ENCODE measurements at places on chromosomes 7 and 10. TPM values are rescaled to one million over a fixed set of nuclear protein-coding genes. Genes with fewer than 3 reads are reported as not detected.

DNA sequence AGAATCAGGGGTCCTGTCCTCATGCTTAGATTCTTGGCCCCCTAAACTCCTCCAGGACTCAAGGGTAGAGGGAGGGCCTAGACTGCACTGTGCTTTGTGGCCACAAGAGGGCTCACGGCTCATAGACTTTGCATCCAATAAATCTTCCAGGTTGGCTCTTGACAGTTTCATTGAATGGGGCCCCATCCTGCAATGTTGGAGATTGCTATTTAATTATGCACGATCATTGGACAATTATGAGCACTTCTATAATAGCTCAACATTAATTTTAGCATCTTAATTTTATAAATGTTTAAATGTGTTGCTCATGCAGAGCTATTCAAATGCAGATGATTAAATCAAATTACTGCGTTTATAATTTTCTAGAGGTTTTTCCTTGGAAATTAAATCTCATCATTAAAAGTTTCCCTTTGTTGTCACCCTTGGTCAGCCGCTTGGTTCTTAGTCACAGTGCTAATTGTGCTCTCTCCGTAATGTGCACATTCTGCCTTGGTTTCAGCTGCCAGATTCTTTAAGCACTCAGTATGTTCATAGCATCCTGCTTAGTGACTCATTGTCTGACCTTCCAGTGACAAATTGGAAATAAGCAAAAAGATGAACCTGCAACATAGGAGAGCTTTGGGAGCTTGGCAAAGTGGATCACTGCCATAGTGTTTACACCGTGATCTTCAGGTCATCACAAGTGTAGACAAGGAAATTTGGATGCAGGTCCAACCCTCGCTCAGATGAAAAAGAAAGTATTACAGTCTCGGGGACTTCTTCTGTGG is 33.4 kb upstream of the PLPP4 start:
- DNase-seq = peak; percentile 47

The TRPV6 gene
- 0.81 TPM for total RNA-seq

- no peak for DNase-seq
Measured at GRCh38 chr7:23898619-23899018, 188.6 kb downstream of the STK31 start.

GRCh38 chr7:24720283-24720682 is 37.0 kb downstream of the GSDME start:
- DNase-seq = no peak

DNA sequence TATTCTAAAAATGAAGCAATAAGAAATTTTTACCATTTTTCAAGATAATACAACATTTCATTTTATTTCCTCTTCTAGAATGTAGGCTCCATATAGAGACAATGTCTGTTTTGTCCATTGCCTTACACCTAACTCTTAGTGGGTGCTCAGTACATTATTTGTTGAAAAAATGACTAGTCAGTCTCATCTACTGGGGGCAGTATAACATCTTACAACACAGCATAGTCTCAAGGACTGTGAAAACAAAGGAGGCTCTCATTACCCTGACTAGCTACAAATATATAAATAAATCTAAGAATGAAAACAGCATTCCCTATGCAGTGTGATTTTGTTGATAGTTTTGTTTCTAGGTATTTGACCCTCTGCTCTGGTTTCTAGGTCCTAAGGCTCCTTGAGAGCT is 11.6 kb downstream of the CRPPA start:
- no peak for DNase-seq

Measured in H9 (cell line).